ENCODE measurements at places on chromosomes 4 and X.

DNA sequence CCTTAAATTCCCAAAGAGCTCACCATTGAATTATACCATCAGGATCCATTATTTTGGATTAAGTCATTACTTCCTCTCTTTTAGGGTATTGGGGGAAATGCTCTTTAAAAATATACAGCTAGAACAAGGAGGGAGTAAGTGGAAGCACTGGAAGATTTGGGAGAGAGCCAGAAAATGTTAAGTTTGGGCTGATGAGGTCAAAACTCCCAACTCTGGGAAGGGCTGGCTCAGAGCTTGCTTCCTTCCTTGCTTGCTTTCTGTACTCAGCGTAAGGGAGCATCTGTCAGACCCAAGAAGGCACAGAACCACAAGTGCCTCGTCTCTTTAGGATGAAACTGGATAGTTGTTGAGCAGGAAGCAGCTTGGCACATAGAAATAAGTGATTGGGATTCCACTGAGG, 138.2 kb downstream of the GUCY2F start:
- DNase-seq = no peak

DNA sequence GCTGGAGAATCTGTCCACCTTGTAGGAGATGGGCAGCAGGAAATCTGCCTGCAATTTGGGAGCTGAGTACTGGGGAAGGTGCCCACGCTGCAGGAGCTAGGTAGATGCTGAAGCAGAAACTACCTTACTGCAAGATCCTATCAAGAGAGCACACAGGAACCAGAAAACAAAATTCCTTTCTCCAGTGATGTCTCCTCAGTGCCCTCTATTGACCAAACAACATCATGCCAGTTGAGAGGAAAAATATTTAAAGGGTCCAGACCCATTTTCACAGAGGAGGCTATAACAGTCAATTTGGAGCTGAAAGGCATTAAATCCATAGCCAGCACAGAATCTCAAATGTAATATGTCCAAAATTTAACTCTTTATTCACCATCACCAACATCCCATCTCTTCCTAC, 406.8 kb downstream of the SLITRK2 start:
- no peak for DNase-seq

DNA sequence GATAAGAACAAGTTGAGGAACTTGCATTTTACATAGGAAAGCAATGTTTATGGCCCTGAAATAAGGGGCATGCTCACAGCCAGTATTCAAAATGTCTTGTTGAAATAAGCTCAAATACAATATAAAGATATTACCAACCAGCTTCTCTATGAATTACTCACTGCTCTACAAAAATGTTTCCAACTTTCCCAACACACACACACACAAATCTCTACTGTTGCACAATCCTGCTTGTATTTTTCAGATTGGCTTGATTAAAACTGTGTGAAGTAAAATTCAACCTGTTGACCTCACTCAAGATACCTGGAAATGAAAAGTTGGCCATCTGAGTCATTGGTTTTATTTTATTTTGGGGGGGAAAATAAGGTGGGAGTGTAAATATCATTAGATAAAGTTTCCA, 128.6 kb downstream of the CHIC2 start:
- DNase-seq = no peak

DNA sequence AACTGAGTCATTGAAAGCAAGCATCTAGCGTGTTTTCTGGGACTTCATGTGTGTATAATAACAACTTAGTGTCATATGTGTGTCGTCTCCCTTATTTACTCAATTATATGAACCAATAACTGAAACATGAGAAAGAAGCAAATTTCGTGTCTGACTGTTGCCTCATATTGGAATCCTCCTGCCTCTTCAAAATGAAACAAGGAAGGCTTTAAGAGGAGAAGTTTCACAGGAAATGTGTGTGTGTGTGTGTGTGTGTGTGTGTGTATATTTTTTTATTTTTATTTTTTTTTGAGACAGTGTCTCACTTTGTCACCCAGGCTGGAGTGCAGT, 145.8 kb upstream of the SFRP2 start:
- DNase-seq = no peak

GRCh38 chr4:75745721-75746199, 21.4 kb downstream of the USO1 start:
- no peak for DNase-seq

- no peak for DNase-seq
These were observed at the start of gene CRLF2 for GRCh38 chrX:1212532-1212931. TSS of gene CRLF2 (minus strand) at chrX:1212649. CDS start at chrX:1212634, 15 bp downstream.

- DNase-seq = no peak
These were observed 15.6 kb upstream of the ADH4 start for GRCh38 chr4:99159699-99160098.

- no peak for DNase-seq
These were observed 80.4 kb downstream of the EGF start for GRCh38 chr4:109993116-109993515.

GRCh38 chrX:43176686-43177085, 398.7 kb upstream of the PPP1R2C start:
- no peak for DNase-seq

DNA sequence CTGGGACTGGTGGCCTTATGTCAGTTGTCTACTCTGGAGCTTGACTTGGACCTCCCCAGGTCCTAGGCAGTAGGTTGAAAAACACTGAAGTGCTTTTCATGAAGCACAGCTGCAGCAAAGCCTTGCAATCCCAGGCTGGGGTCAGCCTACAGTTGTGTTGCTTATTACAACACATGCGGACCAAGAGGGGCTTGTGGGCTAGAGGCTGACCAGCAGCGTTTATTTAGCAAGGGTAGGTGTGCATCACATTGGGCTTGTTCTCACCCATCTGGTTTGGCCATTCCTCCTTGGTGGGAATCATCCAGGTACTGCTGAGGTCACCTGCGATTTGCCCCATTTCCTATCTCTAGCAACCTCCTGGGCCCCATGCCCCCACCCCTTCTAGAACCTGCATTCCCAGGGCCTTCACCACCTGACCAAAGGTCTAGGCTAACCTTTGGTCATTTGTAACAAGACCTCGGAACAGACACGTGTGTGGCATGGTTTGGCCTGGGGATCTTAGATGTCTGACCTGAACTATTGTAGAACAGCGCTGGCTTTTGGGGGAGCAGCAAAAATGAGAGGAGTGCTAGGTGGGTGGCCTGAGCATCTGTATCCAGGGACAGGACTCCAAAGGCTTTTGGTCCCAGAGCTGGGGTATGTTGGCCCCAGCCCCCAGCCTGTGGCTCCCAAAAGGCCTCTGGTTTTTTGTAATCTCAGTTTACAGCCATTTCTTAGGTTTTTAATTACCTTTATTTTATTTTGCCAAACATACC, 3.0 kb downstream of the RPL10 start:
- DNase-seq = no peak

DNA sequence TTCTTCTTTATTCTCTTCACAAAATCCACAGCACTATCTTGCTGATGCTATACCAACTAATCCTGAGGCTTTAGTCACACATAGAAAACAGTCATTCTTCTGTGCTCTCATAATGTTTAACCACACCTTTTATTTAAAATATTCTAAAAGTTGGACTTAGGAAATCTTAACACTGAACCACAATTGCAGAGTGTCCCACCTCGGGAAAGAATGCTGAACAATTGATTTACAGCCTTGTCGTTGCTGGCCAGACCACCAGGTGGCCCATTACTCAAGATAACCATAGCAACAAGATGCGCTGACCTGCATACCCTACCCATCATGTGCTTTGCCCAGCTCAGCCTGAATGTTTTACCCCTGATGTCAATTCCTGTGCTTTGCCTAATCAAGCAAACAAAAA, 100.8 kb downstream of the ARSJ start:
- DNase-seq = no peak

GRCh38 chr4:118173956-118174725, 139.9 kb downstream of the NDST3 start:
- no peak for DNase-seq

DNA sequence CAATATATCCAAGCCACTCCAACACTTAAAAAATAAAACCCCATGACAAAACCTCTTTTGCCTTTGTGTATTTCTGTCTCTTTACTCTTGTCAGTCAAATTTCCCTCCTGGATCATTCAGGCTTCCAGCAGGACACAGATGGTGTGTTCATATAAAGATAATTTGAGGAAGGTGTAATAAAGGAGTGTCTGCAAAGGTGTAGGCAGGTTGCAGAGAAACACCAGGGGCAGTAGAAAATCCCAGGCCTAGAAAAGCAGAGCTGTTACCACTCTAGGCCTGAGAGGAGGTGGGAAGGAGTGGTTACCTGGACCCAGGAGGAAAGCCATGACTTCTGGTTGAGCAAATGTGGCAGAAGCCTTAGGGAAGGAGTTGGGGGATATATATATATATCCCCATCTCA, 28.8 kb downstream of the CHRNA9 start:
- DNase-seq = no peak

DNA sequence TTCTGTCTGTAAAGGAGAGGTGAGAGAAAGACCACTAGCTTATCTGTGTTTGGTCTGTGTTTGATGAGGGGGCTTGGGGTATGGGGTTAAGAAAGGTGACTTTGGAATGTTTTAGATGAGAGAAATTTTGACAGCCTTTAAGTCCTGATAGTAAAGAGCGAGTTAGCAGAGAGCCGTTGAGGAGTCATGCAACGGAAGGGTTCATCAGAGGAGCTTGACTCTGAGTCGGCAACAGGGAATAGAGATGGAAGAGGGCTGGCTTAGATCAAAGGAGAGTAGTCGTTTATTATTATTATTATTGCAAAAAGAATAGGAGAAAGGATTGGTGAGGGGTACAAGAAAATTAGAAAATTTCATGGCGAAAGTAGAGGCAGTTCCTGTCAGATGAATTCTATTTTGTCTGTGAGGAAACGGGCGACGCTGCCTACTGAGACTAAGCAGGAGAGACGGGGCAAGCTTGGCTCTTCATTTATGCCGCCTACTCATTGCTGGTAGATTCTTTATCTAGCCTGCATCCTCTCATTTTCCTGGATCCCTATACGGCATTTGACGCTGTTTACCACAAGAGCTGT, 473 bp upstream of the VAMP7 start:
- no peak for DNase-seq

- DNase-seq = no peak
These were observed 1.5 kb upstream of the NEIL3 start for GRCh38 chr4:177308125-177308524.

DNA sequence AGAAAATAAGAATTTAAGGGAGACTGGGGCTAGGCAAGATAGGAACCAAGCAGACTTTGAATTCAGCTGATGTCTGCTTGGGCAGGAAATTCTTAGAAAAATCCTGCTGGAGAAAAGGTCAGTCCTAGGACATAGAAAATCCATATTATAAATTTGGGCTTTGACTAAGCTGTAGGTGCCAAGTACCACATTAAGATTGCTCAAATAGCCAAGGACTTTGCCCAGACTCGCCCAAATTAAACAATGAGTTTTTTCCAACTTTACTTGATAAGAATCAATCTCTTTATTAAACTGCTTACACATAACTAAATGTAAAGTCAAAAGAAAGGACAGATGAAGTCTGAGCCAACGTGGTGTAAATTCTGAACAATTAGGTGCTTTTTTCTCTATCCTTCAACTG, 95.4 kb downstream of the FUNDC1 start:
- no peak for DNase-seq

DNA sequence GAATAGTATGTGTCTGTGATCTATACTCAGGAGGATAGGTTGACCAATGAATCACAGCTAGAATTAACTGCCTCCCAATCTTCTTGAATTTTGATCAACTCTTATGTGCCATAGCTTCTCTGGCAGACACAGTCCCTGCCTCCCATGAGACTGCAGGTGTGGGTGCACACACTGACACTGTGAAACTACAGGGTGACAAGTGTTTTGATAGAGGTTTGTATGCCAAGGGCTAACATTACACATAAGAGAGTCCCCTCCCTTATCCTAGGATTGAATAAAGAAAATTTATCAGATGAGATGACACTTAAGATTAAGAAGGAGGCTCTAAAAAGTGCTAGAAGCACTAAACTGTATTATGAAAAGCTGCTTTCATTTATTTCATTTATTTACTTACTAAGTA, 218.4 kb upstream of the BMP3 start:
- DNase-seq = no peak

- no peak for DNase-seq
These were observed 69.8 kb downstream of the MTNR1A start for GRCh38 chr4:186485561-186486062.

DNA sequence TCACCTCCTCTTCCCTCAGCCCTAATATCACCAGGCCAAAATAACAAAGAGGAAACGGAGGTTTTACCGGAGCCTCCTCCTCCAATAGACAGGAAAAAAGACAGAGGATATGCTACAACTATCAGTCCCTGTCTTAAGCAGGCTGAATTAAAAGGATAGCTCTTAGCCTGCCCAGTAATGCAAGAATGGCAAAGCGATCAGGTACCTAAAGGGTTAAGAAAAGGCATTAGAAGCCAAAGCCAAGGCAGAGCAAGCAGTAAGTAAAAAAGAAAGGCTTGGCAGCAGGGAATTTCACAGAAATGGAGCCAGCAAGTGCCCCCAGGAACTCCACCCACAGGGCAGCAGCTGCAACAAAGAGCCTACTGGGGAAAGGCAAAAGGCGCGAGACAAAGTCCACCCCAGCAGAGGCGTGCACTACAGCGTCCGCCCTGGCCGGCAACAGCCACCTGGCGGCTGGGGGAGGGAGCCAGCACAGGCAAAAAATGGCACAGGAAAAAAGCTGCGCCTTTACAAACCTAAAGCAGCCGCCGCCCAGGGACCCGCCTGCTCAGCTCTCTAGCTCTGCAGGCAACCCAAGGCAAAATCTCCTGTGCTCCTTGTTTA, 220.6 kb upstream of the ZC4H2 start:
- DNase-seq = no peak

- DNase-seq = no peak
These were observed 9.1 kb upstream of the VCX3B start for GRCh38 chrX:8455557-8455956.

DNA sequence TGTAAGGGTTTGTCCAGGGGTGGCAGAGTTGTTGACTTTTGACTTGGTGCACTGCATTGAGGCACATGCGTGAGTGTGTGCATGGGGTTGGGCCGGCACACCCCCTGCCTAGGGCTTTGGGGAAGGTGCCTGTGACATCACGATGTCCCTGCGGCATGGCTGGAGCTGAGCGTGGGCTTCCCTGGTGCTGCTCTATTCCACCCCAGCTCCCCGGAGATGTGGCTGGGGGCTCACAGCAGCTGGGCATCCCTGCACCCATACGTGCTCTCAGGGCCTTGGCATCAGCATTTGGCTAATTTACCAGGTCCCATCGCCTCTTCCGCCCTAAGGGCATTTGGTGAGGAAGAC, 5.7 kb downstream of the PSAPL1 start:
- no peak for DNase-seq

DNA sequence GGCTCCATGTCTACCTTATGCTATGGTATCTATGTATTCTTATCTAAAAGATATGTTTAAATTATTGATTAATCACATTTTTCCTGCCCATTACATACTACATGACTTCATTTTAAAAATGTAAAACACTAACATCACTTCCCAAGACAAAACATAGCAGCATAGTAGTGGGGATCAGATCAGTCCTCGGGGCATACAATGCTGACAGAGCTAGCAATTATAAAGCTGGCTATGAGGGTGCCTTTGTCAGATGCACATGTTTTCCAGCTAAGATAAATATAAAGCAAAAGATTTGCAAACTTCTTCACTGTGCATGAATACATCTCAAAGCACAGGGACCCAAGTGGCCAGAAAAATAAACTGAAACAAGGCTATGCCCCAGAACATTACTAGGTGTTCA, 549.8 kb upstream of the INTU start:
- DNase-seq = no peak

- no peak for DNase-seq
These were observed 61.5 kb upstream of the MMAA start for GRCh38 chr4:145557720-145558119.

Measured in activated T-helper 1 cell treated with Interleukin-2 at 50 U/mL for 16 hours (primary cell).